NCI-H2081 (cell line): ENCODE measurements at places on chromosomes 12 and 14.
A peak's percentile ranks its signal among the peaks of the same experiment; 100 is the strongest.

- no peak for DNase-seq
These were observed 149.5 kb downstream of the SLC6A15 start for GRCh38 chr12:84763107-84763506.

GRCh38 chr12:91866566-91866965, 279.1 kb downstream of the BTG1 start:
- peak; percentile 62 for DNase-seq

GRCh38 chr12:67601126-67601525, 47.4 kb upstream of the DYRK2 start:
- DNase-seq = no peak

GRCh38 chr12:57258977-57259970, 8.3 kb upstream of the STAC3 start:
- DNase-seq = no peak
